Activated CD4-positive, alpha-beta memory T cell treated with anti-CD3 and anti-CD28 coated beads, Interleukin-2, amount 10 ng/mL, durations not matched to agents 7 days and 5 days (primary cell): ENCODE measurements at places on chromosomes 5 and 9. TPM values are rescaled to one million over a fixed set of nuclear protein-coding genes. Genes with fewer than 3 reads are reported as not detected.

- H3K4me3 ChIP-seq, result no peak overlapping the region
- DNase-seq, result no peak
- no peaks in the 10 kb centered on the region for H3K27me3 ChIP-seq
- no peaks in the 10 kb centered on the region for H3K36me3 ChIP-seq
Measured at GRCh38 chr5:110414360-110414759, 312.1 kb downstream of the TMEM232 start.

GRCh38 chr9:15576350-15577050 lies 23.7 kb downstream of the CCDC171 start:
- no peak overlapping the region for H3K4me3 ChIP-seq
- H3K27me3 ChIP-seq, result no peaks in the 10 kb centered on the region
- no peak for DNase-seq
- no peak overlapping the region for H3K27ac ChIP-seq
- no peaks in the 10 kb centered on the region for H3K4me1 ChIP-seq
- peaks cover 6% of the 10 kb centered on the region for H3K36me3 ChIP-seq

- no peaks in the 10 kb centered on the region for H3K4me1 ChIP-seq
- no peak overlapping the region for H3K4me3 ChIP-seq
- H3K36me3 ChIP-seq, result no peaks in the 10 kb centered on the region
- H3K27ac ChIP-seq, result no peak overlapping the region
Measured at GRCh38 chr5:147461915-147462314, 48.0 kb downstream of the DPYSL3 start.

DNA sequence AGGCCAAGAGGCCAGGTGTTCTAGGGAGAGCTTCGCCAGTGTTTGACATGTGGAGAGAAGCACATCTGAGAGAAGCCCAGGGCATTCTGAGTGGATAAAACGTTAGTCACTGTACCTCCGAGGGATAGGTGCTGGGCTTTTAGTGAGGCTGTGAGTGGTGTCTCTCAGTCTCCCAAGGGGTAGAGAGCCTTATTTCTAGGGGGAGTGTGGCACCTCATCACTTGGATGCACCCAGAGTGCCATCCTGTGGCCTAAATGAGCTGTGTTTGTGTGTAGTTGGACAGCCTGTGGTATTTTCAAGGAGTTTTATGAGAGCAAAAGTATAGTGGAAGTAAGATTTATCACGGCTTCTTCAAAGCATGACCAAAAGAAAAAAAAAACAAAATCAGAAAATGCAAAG lies 1046.9 kb upstream of the WWC1 start:
- no peaks in the 10 kb centered on the region for H3K36me3 ChIP-seq
- no peak overlapping the region for H3K27ac ChIP-seq
- H3K4me3 ChIP-seq, result no peak overlapping the region
- no peak for DNase-seq
- H3K4me1 ChIP-seq, result no peaks in the 10 kb centered on the region
- H3K27me3 ChIP-seq, result no peaks in the 10 kb centered on the region

GRCh38 chr5:113965225-113965624 lies 396.6 kb upstream of the KCNN2 start:
- H3K27ac ChIP-seq, result no peak overlapping the region
- H3K4me3 ChIP-seq, result no peak overlapping the region
- H3K4me1 ChIP-seq, result no peaks in the 10 kb centered on the region
- no peaks in the 10 kb centered on the region for H3K36me3 ChIP-seq
- H3K27me3 ChIP-seq, result no peaks in the 10 kb centered on the region

- H3K4me1 ChIP-seq, result peaks cover 33% of the 10 kb centered on the region
- DNase-seq, result no peak
- H3K36me3 ChIP-seq, result no peaks in the 10 kb centered on the region
- H3K27me3 ChIP-seq, result peaks cover 70% of the 10 kb centered on the region
Measured at GRCh38 chr5:83475935-83476814, 4.6 kb downstream of the VCAN start.

DNA sequence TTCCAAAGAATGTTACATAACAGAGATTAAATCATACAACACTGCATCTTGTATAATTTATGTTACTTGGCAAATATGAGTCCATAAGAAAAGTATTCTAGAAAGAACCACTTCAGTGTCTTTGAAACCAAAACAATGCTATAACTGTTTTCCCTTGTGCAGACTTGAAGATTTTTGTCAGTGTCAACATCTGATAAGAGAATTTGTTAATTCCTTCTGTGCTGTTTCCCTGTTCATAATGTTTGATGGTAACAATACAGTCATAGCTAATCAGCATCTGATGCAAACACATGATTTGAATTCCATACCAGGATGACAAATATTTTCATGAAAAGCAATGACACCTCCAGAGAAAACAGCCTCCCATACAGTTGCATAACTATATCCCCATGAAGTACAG lies 306.8 kb downstream of the SEMA5A start:
- H3K27me3 ChIP-seq, result no peaks in the 10 kb centered on the region
- no peaks in the 10 kb centered on the region for H3K36me3 ChIP-seq
- H3K4me3 ChIP-seq, result no peak overlapping the region
- DNase-seq, result no peak

DNA sequence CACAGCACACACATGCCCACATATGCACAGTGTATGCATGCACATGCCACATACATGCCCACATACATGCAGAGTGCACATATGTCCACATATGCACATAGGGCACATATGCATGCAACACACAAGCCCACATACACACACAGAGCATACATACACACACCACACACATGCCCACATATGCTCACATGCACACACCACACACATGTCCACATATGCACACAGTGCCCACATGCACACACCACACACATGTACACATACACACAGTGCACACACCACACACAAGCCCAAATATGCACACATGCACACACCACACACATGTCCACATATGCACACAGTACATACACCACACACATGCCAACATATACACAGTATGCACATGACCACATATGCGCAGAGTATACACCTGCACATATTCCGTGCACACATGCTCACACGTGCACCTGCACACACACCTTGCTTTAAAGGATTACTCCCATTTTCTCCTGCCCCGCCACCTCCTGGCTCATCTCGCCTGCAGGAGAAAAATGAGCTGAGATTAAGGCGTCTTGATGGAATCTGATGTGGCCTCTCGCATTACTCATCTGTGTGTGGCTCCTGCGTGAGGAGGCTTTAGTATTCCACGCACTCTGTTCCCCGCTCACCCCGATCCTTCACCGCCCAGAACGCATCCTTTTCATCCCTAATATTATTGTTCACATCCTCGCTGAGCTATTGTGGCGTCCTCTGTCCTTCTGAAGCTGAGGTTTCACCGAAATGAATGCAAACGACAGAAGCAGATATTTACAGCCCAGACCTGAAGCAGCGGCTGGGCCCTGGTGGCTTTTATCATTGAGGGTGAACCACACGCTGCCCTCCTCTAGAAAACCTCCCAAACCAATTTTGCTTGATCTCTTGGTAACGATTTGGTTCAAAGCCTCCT lies 182.7 kb downstream of the OLFM1 start:
- no peaks in the 10 kb centered on the region for H3K27me3 ChIP-seq
- no peak overlapping the region for H3K27ac ChIP-seq
- peaks cover 1% of the 10 kb centered on the region for H3K4me1 ChIP-seq
- no peak for DNase-seq
- H3K36me3 ChIP-seq, result no peaks in the 10 kb centered on the region
- no peak overlapping the region for H3K4me3 ChIP-seq

DNA sequence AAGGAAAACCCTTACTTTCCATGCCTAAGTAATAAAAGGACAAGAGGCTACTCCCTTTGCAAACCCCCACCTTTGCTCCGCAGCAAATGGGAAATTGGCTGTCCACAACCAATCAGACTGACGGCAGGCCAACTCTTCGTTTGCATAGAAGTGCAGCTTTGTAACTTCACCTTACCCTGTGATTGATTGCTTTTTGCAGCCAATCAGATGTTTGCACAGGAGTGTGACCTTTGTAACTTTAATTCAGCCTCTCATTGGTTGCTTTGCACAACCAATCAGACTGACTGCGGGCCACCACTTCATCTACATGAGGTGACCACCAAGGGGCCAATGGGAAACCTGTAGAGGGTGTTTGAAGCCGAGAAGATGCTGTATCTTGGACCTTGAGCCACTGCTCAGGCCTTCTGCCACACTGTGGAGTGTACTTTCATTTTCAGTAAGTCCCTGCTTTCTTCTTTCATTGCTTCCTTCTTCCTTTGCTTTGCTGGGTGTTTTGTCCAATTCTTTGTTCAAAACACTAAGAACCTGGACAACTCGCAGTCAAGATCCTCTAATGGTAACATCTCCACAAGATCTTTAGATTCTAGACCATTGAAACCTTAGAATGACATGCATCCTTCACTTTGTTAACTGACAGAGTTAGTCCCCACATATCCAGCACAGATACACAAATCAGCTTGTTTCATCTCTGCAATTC lies 51.3 kb upstream of the FREM1 start:
- H3K36me3 ChIP-seq, result no peaks in the 10 kb centered on the region
- no peak for DNase-seq
- H3K27me3 ChIP-seq, result no peaks in the 10 kb centered on the region
- H3K4me3 ChIP-seq, result no peak overlapping the region

Gene SRP19
- 68.3 TPM for total RNA-seq

Gene PCDHGA1
- total RNA-seq, result 0.05 TPM

Gene GLDC
- 4.2 TPM for total RNA-seq

Gene FAM163B
- not detected for total RNA-seq

Gene IL3
- total RNA-seq, result 1.6 TPM

Gene CDO1
- total RNA-seq, result 0.50 TPM

Gene AGXT2
- total RNA-seq, result not detected
